ENCODE measurements at places on chromosomes 2 and 18.

DNA sequence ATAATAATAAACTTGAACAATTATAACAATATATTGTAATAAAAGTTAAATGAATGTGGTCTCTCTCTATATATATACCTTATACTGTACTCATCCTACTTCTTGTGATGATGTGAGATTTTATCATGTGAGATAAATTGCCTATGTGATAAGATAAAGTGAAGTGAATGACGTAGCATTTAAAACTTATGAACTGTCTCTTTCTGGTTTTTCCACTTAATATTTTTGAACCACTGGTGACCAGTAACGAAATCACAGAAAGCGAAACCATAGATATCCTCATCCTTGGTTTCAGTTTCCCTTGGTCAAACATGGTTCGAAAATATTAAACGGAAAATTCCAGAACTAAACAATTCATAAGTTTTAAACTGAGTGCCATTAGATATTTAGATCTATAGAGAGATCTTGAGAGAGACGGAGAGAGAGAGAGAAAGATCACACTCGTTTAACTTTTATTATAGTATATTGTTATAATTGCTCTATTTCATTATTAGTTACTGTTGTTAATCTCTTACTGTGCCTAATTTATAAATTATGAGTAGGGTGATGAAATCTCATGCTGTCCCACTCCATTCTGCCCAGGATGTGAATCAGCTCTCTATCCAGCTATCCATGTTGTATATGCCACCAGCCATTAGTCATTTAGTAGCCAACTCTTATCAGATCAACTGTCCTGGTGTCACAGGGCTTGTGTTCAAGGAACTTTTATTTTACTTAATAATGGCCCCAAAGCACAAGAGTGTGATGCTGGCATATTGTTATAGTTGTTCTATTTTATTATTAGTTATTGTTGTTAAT is 156.8 kb downstream of the THADA start:
- DNase-seq = no peak

GRCh38 chr2:99911736-99912135 is 230.7 kb downstream of the AFF3 start:
- no peak for DNase-seq

- DNase-seq = no peak
These were observed 1.3 kb downstream of the PTPN2 start for GRCh38 chr18:12882453-12883371.

GRCh38 chr2:100214265-100214971 is 72.0 kb upstream of the AFF3 start:
- DNase-seq = no peak

Data from activated T-helper 1 cell treated with anti-CD3 and anti-CD28 coated beads, Interleukin-2, amount 50 U/mL, for 16 hours (primary cell).